ENCODE measurements at places on chromosomes 12 and 14.
A peak's percentile ranks its signal among the peaks of the same experiment; 100 is the strongest.

DNA sequence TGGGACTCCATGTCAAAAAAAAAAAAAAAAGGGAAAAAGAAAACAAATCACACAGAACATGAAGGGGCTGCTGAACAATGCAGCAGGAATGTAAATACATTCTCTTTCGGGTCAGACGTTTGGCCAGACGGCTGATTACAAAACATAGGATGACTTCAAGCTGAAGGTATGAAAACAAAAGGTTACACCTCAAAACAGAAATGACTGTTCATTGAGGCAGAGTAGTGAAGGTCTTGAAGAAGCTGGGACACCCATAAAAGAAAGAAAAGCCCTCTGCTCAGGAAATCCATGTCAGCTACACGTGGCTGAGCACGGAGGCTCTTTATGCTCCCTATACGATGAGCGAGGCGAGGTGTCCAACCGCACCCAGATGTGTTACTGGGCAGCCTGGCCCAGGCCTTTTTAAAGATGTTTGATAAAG lies 37.7 kb downstream of the FGD4 start:
- DNase-seq = no peak

GRCh38 chr12:104520242-104520900 lies 63.6 kb downstream of the CHST11 start:
- no peak for DNase-seq

- DNase-seq = no peak
These were observed 134.7 kb downstream of the GPR135 start for GRCh38 chr14:59330455-59330854.

DNA sequence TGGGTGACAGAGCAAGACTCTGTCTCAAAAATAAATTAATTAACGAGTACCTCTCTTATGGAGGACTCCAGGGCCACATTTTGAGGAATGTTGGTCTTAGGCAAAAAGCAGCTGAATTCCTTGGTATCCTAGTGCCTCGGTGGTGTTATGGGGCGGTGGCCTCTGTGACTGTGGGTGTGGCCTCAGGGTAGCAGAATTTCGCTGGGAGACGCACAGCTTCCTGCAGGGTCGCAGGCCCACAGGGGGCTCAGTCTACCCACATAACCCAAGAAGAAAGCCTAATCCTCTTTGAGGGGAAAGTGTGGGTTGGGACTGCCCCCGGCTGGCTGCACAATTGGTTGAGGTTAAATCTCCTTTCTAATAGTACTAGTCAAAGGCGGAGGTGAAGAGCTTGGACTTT lies 11.2 kb upstream of the SERPINA4 start:
- DNase-seq = no peak

DNA sequence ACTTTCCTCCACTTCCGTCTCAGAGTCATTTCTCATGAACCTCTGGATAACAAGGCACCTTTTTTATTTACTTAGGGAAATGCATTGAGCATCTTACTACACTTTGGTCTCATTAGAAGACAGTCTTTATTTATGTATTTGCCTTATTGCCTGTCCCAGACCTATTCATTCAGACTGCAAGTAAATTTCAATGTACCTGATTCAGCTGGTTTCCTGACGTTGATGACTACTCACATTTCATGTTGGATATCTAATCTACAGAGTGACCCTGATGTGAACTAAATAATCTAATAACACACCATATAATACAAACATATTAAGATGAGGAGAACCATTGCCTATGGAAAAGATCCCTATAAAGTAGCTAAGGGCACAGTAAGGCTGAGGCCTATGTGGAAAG lies 267.7 kb downstream of the SLC6A15 start:
- no peak for DNase-seq

DNA sequence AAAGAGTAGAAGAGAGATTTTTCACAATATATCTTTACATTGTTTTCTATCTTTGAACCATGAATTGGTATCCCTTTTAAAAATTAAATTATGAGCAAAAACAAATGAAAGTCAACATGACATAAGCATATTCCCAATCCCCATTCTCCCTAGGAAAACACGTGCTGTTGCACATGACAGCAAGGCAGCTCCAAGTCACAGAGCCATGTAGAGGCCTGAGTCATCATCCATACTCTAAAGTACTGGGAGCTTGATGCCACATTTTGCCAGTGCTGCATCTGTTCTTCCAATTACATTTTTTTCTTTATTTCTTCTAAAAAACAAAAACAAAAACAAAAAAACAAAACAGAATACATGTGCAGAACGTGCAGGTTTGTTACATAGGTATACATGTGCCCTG lies 115.2 kb downstream of the ITPR2 start:
- DNase-seq = no peak

DNA sequence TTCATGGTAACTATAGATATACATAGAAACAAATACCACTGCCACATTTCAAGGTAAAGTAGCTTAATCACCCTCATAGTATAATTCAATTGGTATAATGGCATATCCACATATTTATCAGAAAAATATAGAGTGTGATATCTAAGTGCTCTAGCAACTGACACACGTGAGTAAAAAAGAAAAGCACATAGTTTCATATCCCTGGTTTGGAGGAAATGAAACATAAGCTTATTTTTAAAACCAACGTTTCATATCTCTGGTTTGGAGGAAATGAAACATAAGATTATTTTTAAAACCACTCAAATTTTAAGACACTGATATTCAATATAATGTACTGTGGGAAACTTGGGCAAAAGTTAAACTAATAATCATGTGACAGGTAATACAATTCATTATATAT lies 2.1 kb downstream of the OR6C70 start:
- no peak for DNase-seq

DNA sequence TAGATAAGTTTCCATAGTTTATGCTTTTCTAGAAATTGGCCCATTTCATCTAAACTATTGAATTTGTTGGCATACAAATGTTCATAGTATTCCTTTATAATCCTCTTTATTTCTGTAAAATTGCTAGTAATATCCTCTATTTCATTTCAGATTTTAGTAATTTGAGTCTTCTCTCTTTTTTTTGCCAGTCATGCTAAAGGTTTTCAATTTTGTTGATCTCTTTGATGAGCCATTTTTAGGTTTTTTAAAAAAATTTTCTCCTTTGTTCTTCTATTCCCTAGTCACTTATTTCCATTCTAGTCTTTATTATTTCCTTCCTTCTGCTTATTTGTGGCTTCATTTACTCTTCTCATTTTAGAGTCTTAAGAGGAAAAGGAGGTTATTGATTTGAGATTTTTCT lies 19.4 kb upstream of the PPM1A start:
- DNase-seq = no peak

DNA sequence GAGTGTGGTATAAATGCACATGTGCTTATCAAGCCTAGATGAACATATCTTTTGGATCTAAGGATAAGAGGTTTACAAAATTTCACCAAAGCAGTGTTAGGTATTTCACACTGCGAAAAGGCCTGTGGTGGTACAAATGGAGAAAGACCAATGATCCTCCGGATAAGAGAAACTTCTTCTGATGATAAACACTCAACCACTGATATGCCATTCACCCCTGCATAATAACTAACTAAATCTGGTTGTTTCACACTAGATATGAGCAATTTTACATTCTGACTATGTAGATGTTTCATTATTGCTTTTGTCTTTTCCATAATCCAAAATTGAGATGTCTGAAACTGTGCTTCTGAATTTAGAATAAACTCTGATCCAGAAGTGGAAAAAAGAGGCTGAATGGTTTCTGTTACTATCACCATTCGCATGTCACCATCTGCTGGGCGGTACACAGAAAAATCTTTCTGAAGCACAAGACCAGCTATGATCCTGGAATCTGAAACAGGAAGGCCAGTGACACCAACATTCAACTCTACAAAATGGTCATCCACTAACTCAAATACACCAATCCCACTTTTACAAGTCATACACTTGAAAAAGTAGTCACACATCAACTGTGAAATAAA lies 1.3 kb downstream of the BBS10 start:
- DNase-seq = peak; percentile 33

GRCh38 chr14:98926801-98927200 lies 345.2 kb downstream of the BCL11B start:
- DNase-seq = no peak

- no peak for DNase-seq
These were observed 172.6 kb downstream of the ANO4 start for GRCh38 chr12:100967189-100967588.

DNA sequence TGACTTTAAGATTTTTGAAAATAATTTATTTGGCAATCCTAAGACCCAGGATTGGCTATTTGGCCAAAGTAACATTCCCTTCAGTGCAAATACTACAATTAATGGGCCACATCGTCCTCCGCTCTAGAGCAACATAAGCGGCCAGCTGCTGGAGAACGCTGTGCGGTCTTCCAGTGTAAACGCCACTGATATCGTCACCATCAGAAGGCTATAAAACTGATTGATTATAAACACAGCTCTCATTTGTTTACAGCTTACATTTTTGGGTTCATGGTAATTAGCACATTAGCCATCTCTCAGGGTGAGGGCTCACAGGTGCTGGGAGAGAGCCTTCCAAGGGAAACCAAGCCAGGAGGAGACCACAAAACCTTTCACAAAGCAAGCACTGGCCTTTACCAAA lies 130.1 kb upstream of the BMP4 start:
- no peak for DNase-seq

DNA sequence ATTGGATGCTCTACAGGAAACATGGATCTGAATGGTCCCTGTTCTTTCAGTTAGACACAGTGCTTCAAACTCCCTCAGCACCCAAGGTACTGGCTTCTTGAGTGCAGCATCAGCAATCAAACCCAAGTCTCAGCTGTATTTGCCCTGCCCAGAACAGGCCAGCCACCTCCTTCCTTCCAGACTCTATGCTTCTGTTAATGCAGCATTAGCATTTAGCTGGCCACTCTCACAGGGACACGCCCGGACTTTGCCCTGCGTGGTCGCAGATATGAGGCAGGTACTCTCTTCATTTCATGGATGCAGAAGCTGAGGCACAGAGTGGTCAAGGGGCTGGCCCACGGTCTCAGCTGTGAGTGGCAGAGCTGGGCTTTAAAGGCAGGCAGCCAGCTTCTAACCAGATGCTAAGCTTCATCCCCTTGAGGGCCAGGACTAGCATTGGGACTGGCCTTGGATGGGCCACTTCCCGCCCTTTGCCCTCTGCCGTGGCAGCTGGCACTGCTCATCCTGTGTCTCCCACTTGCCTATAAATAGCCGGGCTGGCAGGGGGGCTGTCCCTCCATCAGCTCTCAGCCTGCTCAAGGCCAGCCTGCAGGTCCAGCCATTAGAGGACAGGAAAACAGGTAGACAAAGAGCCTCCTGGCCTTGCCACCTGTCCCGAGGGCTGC lies 1.5 kb upstream of the SLC25A47 start:
- DNase-seq = no peak

DNA sequence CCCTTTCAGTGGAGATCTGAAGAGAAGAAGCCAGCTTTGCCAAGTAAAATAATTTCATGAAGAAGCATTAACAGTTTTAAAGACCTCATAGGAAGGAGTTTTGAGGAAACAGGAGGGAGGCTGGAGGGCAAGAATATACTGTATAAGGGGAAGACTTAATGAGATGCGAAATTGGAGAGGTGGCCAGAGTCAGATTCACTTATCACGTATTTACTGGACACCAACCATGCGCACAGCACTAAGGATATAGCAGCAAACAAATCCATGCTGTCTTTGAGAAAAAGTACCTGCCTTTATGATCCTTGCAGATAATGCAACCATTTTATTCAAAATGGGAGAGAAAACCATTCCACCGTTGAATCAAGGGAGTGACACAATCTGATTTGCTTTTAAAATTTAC lies 100.3 kb downstream of the ERC1 start:
- DNase-seq = no peak

DNA sequence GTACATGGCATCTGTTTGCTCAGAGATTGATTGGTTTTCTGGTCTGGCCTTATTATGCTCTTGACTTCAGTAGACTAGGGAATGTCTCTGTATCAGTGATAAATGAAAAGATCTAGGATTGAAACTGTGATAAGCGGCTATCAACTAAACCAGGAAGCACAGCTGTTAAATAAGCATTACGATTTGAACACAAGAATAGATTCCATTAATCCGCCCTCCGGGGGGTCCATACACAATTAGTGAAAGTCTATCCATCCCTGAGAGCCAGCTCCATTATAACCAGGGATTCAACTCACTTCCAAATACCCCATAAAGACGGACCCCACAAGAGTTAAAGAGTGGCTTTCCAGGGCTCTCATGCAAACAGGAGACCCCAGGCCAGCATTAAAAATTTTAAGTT lies 279.0 kb downstream of the GRIN2B start:
- no peak for DNase-seq

- no peak for DNase-seq
These were observed 17.7 kb upstream of the STXBP6 start for GRCh38 chr14:25067600-25067999.

DNA sequence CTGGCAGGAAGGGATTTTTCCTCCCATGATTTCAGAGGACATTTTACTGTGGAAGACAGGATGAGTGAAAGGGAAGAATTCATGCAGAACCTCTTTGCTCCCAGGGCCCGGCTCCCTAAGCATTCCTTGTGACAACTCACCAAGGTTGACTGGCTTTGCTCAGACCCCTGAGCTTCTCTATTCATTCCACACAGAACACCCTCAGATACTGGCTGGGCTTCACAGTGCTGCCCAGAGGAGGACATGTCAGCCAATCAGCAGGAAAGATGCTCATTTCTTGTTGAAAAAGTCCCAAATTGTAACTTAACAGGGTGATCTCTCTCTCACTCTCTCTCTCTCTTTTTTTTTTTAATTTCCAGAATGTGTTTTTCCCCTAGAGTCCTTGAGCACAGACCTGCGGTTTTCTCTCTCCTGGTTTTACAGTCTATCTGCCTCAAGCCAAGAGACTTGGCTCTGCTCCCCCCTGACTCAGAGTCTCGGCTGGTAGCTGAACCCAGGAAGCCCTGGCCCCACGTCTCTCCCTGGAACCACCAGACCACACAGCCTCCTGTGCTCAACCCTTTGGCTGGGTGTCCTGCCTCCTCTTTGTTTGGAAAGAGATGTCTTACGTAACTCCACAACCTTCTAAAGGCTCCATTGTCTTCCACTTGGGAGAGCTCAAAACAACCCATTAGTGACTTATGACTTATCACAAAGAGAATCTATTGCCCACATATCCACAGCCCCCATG lies 43.9 kb downstream of the SSPN start:
- DNase-seq = no peak

DNA sequence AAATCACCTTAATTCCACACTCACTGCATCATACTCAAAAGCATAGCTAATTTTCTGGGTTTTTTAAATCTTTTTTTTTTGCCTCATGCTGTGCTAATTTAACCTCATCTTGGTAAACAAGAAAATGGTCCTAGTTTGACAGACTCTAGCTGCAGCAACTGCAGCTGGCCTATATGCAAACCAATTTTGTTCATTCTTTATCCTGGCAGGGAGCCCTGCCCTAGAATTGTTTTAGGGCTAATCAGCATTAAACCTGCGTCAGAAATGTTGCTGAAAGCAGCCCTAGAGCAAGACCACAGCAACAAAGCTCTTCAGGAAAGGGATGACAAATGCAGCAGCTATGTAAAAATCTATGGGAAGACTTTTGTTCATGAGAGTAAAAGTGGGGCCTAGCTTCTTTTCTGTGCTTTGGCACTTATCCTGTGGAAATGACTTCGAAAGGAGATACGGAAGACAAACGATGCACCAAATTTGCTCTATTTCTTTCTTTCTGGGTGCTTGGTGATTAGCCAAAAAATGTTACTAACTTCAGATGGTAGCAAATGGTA lies 72.2 kb downstream of the DENND5B start:
- no peak for DNase-seq
